Upper lobe of right lung (tissue), 1 donor: ENCODE measurements at places on chromosomes 12 and 14.

DNA sequence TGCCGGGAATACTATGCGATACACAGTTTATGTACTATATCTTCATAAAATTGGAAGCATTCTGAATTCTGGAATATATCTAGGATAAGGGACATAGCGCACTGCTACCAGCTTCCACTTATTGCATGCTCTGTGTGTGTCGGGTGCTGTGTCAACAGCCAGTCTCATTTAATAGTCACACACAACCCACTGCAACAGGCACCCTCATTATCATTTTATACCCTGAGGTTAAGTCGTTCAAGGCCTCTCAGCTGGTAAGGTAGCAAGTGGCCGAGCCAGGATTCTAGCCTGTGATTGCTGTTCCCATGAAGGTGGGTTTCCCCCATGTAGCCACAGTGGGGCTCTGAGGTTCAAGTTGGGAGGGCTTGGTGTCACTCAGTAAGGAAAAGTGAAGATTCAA lies 7.0 kb downstream of the PPP1R1A start:
- H3K4me1 ChIP-seq, result peaks cover 6% of the 10 kb centered on the region
- no peak overlapping the region for H3K4me3 ChIP-seq
- no peak overlapping the region for H3K27ac ChIP-seq
- DNase-seq, result no peak

GRCh38 chr14:76770521-76771436 lies 9.5 kb downstream of the VASH1 start:
- H3K36me3 ChIP-seq, result no peaks in the 10 kb centered on the region
- H3K27ac ChIP-seq, result no peak overlapping the region
- no peaks in the 10 kb centered on the region for H3K27me3 ChIP-seq

DNA sequence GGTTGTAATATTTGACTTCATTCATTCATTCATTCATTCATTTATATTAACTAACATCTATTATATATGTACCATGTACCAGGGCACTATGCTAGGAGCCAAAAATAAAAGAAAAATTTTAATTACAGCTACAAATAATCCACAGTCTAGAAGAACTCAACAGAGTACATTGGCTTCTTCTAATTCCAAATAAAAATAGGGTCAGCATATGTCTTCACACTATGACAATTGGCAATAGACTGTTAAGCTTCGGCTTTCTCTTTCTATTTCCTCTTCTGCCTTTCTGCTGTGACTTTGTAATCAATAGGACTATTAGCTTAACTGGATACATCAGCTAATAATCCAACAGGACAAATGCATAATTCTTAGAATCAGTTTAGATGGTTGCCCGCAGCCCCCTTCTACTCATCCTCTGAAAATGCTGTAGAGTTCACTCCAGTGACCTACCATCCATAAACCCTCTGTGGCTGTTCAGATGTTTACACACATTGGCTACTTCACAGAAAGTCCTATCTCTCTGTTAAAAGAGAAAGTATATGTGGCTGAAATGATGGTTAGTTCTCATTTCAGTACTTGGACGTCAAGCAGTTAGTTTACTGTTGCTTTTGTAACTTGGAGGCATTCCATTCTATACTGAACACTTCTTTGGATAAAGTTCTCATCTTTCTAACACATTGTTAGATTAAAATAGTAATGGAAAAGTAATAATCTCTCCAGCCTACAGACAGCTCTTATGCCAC lies 445.5 kb upstream of the GARIN6 start:
- no peak overlapping the region for H3K27ac ChIP-seq
- H3K27me3 ChIP-seq, result no peaks in the 10 kb centered on the region
- no peak for DNase-seq
- no peak overlapping the region for H3K4me3 ChIP-seq
- H3K36me3 ChIP-seq, result no peaks in the 10 kb centered on the region

GRCh38 chr12:92051441-92051840 lies 94.2 kb downstream of the BTG1 start:
- no peaks in the 10 kb centered on the region for H3K36me3 ChIP-seq
- H3K27me3 ChIP-seq, result no peaks in the 10 kb centered on the region
- DNase-seq, result no peak
- no peak overlapping the region for H3K27ac ChIP-seq

- DNase-seq, result no peak
- H3K4me1 ChIP-seq, result no peaks in the 10 kb centered on the region
- no peak overlapping the region for H3K27ac ChIP-seq
- no peak overlapping the region for H3K4me3 ChIP-seq
- no peaks in the 10 kb centered on the region for H3K36me3 ChIP-seq
- peaks cover 69% of the 10 kb centered on the region for H3K27me3 ChIP-seq
These were observed 11.3 kb upstream of the FOXG1 start for GRCh38 chr14:28755198-28755815.

DNA sequence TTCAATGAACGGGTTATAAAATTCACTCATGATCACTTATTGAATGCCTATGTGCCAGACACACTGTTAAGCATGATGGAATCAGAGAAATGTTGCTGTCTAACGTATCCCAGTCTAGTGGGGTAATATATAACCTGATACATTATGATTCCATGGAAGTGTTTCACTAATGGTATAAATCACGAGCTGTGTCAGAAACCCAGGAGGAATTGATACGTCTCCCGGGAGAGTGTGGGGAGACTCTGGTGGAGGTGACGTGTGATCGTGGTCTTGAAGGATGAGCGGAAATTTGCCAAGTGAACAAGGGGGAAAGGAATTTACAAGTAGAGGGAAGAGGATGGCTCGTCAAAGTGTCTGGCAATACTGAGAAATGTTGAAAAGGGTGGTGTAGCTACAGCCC lies 26.5 kb downstream of the MANSC1 start:
- no peak for DNase-seq
- H3K4me1 ChIP-seq, result peaks cover 15% of the 10 kb centered on the region
- H3K36me3 ChIP-seq, result no peaks in the 10 kb centered on the region
- no peak overlapping the region for H3K4me3 ChIP-seq
- H3K27ac ChIP-seq, result no peak overlapping the region

- DNase-seq, result no peak
- no peaks in the 10 kb centered on the region for H3K36me3 ChIP-seq
- no peak overlapping the region for H3K27ac ChIP-seq
- H3K4me3 ChIP-seq, result no peak overlapping the region
These were observed 370.2 kb downstream of the DPF3 start for GRCh38 chr14:72523424-72524294.

GRCh38 chr14:63472986-63473788 lies 70.0 kb downstream of the PPP2R5E start:
- DNase-seq, result no peak
- H3K36me3 ChIP-seq, result no peaks in the 10 kb centered on the region
- H3K27ac ChIP-seq, result no peak overlapping the region
- H3K27me3 ChIP-seq, result no peaks in the 10 kb centered on the region
- no peak overlapping the region for H3K4me3 ChIP-seq

GRCh38 chr14:64826845-64827244 lies 52.9 kb downstream of the SPTB start:
- no peak for DNase-seq
- H3K27ac ChIP-seq, result no peak overlapping the region
- H3K27me3 ChIP-seq, result peaks cover 3% of the 10 kb centered on the region
- peaks cover 3% of the 10 kb centered on the region for H3K4me1 ChIP-seq
- H3K36me3 ChIP-seq, result no peaks in the 10 kb centered on the region

DNA sequence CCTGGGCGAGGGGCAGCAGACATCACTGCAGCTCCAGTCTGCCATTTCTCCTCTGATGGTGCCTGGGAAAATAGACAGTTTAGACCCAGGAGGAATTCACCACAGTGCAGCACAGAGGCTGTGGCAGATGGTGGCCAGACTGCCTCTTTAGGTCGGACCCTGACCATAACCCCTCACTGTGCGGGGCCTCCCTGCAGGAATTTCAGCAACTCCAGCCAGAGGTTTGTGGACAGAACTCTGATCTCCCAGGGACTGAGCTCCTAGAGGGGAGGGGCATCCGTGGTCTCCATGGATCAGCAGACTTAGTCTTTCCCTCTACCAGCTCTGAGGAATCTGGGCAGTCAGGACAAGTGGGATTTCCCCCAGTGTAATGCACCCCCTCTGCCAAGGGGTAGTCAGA lies 106.5 kb downstream of the ZC3H14 start:
- H3K36me3 ChIP-seq, result no peaks in the 10 kb centered on the region
- H3K4me1 ChIP-seq, result peaks cover 6% of the 10 kb centered on the region
- DNase-seq, result no peak
- H3K4me3 ChIP-seq, result no peak overlapping the region
